ENCODE measurements at places on chromosomes 6 and 20. TPM values are rescaled to one million over a fixed set of nuclear protein-coding genes. Genes with fewer than 3 reads are reported as not detected.

DNA sequence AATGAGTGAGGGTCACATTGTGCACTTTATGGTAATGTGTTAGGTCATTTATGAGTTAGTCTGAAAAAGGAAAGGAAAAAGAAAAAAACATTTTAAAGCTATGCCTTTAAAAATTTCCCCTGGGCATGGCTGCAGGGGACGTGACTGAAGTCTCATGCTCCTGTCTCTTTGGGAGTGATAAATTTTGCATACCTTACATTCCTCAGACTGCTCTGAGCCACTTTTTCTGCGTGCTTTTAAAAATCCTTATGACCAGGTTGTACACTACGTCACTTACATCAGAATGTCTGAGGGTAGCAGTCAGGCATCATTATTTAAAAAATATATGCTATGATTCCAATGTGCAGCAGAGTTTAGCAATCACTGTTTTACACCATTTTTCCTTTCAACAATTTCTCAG is 121.2 kb downstream of the RFPL4B start:
- peak; percentile 6 for DNase-seq

DNA sequence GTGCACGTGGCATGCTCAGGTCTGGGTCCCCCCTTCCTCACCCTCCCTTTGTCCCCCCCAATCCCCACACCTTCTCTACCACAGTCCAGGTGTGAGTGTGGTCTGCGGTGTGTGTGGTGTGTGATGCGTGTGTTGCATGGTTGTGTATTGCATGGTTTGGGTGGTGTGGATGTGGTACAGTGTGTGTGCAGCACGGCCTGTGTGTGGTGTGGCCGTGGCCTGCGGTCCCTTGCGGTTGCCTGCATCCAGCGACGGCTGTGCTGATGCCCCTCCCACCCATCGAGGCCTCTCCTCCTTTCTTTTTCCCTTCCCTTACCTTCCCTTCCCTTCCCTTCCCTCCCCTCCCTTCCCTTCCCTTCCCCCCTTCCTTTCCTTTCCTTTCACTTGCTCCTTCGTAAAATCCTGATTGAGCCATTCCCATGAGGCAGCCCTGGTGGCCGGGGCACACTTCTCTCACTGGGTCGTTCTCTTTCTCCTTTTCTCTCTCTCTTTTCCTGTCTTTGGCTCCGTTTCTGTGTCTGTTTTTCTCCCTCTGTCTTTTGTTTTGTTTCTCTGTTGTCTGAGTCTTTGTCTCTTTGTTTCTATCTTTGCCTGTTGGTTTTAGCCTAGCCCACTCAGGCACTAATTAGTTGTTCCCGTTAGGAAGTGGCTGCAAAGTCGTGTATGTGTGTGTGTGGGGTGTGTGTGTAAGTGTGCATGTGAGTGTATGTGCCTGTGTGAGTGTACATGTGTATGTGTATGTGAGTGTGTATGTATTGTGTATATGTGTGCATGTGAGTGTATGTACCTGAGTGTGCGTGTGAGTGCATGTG is 65.7 kb downstream of the SRC start:
- peak; percentile 66 for DNase-seq

GRCh38 chr6:3409699-3410384 is 47.0 kb downstream of the SLC22A23 start:
- peak; percentile 46 for DNase-seq

DNA sequence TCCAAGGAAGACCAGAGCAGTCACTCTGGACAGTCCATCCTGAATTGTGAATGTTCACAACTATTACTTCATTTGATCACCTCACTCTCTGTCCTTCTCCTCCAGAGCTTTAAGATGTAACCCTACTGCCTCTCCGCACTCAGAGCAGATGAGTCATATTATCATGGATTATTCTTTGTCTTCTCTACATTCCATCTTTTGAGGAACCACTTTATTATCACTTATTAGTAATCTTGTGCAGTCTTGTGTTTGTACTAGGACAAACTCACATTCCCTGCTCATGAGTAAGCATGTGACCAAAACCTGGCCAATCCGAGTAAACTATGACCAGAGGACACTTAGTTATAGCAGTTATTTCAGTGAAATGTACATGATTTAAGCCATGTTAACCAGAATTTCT is 401.5 kb upstream of the ADGRB3 start:
- no peak for DNase-seq

GRCh38 chr20:5687884-5688283 is 62.3 kb upstream of the SHLD1 start:
- no peak for DNase-seq

DNA sequence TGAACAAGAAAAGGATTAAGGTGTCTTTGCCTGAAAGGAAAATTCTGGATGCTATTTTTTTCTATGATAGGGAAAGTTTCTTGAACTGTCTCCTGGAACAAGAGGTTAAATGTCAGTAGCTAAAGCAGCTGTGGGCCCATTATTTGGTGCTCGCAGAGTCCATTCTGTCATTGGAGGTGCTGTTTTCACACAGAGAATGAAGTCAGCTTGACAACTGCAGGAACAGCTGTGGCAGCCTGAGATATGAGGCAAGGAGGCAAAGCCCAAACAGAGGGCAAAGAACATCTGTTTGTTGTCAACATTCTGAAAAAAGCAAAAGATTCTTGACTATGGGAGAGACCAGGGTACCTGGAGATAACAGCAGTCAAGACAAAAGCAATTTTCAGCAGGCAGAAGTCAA is 548.2 kb downstream of the KIF16B start:
- DNase-seq, result no peak

DNA sequence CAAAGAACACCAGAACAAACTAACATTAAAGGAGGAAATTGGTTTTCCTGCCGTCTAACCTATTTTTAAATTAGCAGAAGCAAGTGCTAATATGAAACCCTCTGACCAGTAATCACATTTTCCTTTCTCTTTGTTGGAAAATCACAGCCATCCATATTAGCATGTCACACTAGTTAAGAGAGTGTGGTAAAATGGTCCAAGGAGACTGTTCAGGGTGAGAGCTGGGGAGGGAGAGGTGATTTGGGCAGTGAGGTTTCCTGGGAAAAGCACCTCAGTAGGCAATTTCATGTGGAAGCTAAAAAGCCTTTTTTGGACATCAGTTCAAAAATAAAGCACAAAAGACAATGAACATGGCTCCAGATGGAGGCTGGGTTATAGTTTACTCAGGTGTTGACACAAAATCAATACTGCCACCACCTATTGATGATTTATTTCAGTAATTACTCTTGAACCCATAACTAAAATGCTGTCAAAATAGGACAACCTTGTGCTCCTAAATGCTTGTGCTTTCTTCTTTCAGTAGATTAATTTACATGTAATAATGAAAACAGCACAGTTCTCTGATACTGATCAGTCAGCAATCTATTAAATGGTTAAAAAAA is 333.2 kb downstream of the SAMD5 start:
- no peak for DNase-seq

GRCh38 chr6:116773886-116774285 is 8.4 kb upstream of the FAM162B start:
- no peak for DNase-seq

- DNase-seq, result no peak
Measured at GRCh38 chr20:3067139-3068014, 4.0 kb upstream of the OXT start.

GHRH gene
- total RNA-seq, result not detected

HLA-DQA1 gene
- total RNA-seq, result not detected

SPDEF gene
- 0.69 TPM for total RNA-seq

ADGRB3 gene
- total RNA-seq, result 1.9 TPM

RIPOR2 gene
- total RNA-seq, result 22.5 TPM

Measured in GM23338 (cell line).